ENCODE measurements at places on chromosomes 7 and 10.

DNA sequence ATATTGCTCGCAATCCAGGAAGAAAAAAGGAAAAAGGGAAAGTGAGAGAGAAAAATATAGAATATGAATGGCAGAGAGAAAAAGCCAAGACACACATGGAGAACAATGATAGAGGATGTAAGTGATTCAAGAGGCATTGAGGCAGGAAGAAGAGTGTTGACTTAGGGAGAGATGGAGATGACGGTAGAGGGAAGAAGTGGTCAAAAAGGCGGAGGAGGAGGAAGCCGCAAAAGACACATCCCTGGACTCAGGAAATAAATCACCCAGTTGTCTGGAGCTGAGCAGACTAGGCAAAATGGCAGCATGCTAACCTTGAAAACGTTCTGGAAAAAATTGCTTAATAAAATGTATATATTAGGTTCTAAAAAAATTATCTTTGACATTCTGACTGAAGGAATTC is 17.7 kb upstream of the GPR37 start:
- DNase-seq, result no peak

GRCh38 chr10:110398419-110399105 is 93.8 kb upstream of the SMNDC1 start:
- DNase-seq, result no peak

- DNase-seq, result no peak
These were observed 47.3 kb downstream of the CDCA7L start for GRCh38 chr7:21898265-21898930.

DNA sequence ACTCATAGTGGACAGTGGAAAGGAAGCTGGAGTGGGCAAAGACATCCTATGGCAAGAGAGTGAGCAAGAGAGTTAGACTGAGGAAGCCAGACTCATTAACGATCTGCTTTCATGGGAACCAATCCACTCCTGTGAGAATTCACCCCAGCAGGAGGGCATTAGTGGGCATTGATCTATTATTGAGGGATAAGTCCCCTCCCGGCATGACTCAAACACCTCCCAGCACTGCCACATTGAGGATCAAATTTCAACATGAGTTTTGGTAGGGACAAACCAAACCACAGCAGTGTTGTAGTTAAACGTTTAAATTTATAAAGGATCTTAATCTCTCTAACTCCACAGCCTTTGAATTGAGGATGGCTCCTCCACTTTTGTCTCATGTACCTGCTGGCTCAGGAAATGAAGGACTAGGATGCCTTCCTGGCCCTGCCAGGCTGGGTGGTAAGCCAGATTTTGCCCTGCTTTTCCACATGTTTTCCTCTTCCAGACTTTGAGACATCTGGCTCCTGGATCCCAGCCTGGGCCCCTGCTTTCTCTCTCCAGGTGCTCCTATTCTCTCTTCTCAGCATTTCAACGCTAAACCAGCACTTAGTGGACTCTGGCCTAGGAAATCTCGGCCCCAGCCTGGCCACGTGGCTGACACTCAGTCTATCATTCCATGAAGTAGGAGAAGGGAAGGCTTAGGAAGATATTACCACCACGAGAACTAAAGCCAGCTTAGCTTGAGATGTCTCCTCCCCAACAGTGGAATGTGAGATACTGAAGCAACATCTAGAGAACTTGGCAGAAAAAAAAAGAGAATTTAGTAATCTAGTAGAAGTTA is 96.5 kb upstream of the PIP4K2A start:
- no peak for DNase-seq

DNA sequence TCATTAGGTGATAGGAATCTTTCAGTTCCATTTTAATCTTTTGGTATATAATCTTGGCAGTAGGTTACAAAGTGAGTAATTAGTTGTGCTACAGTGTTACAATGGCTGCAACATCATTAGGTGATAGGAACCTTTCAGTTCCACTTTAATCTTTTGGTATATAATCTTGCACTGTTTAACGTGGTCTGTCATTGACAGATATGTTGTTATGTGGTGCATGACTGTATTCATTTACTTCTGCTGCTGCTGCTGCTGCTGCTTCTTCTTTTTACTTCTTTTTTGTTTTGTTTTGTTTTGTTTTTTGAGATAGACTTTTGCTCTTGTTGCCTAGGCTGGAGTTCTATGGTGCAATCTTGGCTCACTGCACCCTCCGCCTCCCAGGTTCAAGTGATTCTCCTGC is 28.6 kb downstream of the ST7 start:
- DNase-seq, result no peak

GRCh38 chr10:84876116-84876999 is 548.0 kb downstream of the CCSER2 start:
- no peak for DNase-seq

DNA sequence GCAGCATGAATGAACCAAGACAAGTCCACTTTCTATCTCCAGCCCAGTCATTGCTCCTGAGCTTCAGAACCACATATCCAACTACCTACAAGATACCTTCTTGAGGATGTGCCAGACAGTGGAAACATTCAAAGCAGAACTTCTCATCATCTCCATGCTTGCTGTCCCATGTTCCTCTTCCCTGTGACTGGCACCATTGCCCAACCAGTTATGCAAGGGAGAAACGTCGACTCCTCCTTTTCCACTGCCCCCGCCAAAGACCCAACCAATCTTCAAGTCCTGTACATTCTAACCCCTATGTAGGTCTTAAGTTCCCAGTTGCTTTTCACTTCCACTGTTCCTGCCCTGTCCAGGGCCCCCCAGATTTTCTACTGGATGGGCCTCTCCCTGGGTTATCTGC is 225.7 kb downstream of the RPS24 start:
- DNase-seq, result no peak

DNA sequence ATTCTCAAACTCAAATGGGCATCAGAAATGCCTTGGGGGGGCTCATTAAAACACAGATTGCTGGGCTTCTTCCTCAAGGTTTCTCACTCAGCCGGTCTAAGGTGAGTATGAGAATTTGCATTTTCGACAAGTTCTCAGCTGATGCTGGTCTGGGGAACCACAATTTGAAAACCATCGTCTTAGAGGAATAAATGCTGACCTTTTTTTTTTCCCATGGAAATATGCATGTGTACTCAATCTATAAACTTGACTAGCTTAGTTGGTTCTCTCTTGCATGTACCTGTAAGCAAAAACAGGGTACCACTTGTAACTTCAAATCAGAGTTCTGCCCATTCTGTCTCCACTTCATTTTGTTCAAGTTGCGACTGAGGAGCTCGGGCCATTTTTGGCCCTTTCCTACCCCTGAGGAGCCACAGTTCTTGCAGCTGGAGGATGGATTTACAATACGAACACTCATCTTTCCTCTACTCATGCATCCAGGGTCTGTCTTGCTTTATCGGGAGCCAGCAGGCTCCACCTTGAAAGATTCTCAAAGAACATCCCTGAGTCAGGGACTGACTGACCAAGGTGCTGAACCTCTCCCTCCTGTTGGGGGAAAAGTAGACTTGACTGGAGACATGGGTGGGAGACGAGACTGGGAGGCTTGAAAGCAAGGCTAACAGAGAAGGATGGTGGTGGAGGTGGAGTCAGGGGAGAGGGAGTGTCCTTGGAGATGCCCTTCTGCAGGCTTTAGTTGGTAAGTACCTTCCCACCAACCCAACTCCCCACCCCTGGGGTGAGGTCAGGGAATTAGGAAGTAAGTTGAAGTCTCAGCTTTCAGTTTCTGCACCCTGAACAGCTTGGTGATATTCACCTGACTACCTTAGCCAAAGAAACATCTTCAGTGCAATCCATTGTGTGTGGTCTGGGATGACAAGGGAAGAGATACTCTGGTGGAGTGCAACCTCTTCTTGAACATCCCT is 3.7 kb upstream of the MAPK8 start:
- DNase-seq, result no peak

- peak; percentile 35 for DNase-seq
These were observed 3.6 kb upstream of the HTR5A start for GRCh38 chr7:155066417-155066950.

- peak; percentile 67 for DNase-seq
These were observed 478.6 kb downstream of the GRID1 start for GRCh38 chr10:85888004-85888403.

- DNase-seq, result no peak
These were observed 29.1 kb downstream of the FOXL3 start for GRCh38 chr7:318878-319661.

DNA sequence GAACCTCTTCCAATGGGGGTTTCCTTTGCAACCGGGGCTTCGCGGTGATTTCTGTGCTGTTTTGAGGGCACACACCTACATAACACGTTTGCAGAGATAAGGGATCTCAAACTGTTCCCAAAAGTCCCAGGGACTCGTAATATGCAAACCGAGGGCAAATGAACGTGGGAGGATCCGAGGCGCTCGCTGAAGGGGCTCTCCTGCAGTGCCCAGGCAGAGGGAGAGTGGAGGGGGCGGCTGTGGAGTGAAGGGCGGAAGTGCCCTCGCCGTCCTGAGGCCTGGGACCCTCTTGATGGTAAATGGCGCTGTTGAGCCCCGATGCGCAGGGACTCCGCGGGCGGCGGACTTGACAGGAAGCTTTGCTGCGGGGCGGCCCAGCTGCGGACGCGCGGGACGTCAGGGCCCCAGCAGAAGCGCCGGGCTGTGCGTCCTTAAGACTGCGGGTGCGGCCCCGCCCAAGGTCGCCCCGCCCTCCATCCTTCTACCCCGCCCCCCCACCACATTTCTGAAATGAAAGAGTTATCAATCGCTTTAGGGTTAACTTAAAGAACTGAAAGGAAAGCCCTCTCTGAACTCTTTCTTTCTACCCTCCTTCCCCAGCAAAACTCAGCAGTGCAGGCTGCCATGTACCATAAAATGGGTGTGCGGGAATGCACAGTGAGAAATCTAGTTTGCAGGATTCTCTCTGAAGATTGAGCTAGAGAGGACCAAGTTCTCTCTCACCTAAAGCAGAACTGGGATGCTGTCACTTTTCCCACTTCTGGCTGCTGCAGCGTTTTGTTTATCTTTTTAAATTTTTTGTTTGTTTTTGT is 151.8 kb upstream of the YAE1 start:
- peak; percentile 21 for DNase-seq

- no peak for DNase-seq
These were observed 71.0 kb downstream of the NRP1 start for GRCh38 chr10:33263453-33263852.

GRCh38 chr10:52228556-52228955 is 85.5 kb upstream of the DKK1 start:
- no peak for DNase-seq

GRCh38 chr10:71952745-71953144 is 11.4 kb upstream of the CHST3 start:
- no peak for DNase-seq

GRCh38 chr7:94405506-94405905 is 10.8 kb downstream of the COL1A2 start:
- no peak for DNase-seq

GRCh38 chr10:131173484-131174210 is 137.9 kb downstream of the TCERG1L start:
- no peak for DNase-seq

DNA sequence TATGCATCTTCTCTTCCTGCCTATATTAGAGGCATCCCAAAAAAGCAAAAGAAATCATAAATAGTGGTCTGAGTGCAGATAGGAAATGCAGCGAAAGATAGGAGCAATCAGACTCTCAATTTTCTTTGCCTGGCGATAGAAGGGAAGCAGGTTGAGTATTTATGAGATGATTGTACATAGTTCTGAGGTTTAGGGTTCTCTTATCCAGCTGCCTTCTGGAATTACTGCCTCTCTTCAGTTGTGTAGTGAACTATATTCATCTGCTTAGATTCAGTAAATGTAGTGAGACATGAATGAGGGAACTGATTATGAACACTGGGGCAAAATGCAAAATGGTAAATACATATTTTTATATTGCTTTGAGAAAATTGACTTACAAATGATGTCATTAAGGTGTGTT is 93.0 kb upstream of the CYP26C1 start:
- no peak for DNase-seq

Measured in posterior cingulate gyrus (tissue), 11 donors.